ENCODE measurements at places on chromosomes 7 and 10. TPM values are rescaled to one million over a fixed set of nuclear protein-coding genes. Genes with fewer than 3 reads are reported as not detected.

Gene DPYSL4
- total RNA-seq, result 4.2 TPM

DNA sequence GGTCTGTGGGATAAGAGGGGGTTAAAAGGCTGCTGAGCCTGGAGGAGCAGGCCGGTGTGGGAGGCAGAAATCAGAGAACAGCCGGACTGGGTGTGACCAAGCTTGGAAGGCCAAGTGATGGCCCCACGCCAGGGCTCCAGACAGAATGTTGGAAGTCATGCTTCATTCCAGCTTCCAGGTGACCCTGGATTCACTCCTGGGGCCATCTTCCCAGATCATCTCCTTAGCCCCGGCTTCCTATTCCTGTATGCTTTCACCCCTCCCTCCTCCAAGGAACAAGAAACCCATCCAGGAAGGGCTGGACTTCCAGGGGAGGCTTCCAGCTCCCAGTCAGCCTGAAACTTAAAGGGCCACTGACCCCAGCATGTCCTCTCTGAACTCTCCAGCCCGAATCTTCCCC, 1.0 kb downstream of the INMT start:
- DNase-seq, result peak; percentile 92

Gene ATP6V1F
- total RNA-seq, result 76.7 TPM

Gene FGFBP3
- 1.2 TPM for total RNA-seq

DNA sequence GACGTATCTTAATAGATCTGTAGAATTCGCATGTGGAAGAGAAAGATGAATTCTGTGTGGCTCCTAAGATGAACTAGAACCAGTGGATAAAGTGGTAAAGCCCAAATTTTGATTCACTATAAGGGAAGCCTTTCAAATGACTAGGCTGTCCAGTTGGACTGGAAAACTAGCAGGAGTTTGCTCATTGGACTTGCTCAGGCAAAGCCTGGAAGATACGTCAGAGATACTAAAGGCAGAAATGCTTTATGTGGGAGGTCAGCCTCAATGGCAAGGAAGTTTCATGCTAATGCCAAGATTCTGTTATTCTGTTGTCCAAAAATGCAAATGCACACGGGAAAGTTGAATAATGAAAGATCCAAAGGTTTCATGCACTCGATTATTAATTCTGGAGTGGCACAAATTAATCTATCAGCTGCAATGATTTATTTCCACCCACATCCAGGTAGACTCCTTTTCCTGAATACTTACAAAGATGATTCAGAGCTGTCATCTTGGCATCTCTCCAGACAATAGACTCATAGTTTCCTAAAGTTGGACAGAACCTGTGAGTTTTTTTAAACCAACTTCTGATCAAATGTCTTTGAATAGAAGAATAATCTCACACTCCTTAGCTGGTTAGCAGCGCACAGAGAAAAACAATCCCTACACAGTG, 20.5 kb upstream of the PPP1R3C start:
- peak; percentile 90 for DNase-seq

Gene MOSPD3
- total RNA-seq, result 11.4 TPM

DNA sequence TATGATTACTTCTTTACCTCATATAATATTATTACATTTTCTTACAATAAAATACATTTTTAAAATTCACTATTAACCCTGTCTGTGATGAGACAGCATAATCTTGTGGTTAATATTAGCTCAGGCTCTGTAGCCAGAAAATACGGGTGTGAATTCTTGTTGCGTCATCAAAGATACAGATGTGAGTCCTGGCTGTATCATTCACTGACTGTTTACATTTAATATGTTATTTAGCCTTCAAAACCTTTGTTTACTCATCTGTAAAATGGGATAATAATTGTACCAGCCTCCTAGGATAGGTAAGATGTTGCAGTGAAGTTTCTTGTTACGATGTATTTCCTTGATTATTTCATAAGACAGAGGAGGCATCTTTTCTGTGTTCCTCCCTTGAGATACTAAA, 184.7 kb upstream of the PRPS1L1 start:
- peak; percentile 41 for DNase-seq

- DNase-seq, result no peak
These were observed 11.6 kb downstream of the OGDHL start for GRCh38 chr10:49750546-49750945.

- no peak for DNase-seq
These were observed 13.6 kb downstream of the PTPRE start for GRCh38 chr10:127920306-127921074.

- peak; percentile 82 for DNase-seq
These were observed 89.6 kb downstream of the USP6NL start for GRCh38 chr10:11521860-11522259.

DNA sequence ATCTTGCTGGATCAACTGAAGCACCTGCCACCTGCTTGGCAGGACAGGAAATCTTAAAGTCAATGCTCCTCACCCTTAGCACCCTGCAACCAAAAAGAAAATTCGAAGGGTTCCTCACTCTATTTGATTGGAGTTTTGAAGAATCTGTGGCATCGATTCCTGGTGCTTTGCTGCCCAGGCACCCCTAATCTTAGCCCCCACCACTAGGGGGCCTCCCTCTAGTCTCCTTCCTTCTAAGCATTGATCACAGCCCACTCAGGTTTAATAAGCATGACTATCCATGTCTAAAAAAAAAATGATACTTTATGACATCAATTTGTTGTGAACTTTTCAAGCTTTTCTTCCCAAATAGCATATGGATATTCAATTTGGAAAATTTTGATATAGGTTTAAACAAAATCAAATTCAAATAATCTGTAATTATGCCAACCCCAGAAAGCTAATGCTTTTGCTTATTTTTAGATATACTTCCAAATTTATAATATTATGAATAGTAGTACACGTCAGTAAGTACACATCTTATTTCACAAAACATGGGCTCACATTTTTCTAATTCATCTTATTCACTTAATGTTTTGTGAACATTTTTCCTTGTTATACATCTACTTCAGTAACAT, 45.3 kb downstream of the NRG3 start:
- DNase-seq, result no peak

DNA sequence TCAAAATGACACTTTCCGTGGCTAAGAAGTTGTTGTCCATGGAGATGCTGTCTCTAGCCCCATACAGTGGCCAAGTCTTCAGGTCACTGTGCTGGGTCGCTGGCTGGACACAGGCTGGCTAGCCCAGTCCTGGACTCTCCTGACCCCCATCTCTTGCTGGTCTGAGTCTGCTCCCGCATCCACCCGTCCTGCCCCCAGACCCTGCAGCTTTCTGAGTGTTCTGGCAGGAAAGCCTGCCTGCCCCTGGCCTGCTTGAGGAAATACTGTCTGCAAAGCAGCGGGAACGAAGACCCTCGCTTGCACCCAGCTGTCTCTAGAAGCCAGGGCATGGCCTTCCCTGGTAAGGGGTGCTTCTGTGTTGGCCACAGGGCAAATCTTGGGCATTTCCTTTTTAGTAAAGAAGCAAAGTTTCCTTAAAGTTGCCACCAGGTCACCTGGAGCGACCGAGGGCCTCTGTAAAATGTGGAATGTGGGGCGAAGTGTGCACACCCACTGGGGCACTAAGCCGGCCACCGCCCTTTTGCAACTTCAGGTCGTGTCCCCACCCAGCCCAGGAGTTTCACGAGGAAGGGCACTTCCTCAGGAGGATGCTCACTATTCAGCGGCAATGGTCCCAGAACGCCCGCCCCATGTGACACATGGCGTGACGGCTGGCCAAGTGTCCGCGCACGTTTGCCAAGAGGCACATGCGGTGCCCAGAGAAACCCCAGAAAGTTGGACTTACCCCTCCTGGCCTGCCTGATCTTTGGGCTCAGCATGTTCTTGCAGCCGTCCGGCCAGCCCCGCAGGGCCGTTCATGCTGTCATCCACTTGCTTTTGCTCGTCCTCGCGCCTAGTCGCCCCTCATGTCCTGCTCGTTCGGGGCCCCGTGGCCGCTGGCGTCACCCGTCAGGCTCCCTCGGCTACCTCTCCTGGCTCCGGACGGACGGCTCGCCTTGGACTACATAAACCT, 558 bp downstream of the ARHGAP22 start:
- no peak for DNase-seq

Gene PVRIG
- not detected for total RNA-seq

DNA sequence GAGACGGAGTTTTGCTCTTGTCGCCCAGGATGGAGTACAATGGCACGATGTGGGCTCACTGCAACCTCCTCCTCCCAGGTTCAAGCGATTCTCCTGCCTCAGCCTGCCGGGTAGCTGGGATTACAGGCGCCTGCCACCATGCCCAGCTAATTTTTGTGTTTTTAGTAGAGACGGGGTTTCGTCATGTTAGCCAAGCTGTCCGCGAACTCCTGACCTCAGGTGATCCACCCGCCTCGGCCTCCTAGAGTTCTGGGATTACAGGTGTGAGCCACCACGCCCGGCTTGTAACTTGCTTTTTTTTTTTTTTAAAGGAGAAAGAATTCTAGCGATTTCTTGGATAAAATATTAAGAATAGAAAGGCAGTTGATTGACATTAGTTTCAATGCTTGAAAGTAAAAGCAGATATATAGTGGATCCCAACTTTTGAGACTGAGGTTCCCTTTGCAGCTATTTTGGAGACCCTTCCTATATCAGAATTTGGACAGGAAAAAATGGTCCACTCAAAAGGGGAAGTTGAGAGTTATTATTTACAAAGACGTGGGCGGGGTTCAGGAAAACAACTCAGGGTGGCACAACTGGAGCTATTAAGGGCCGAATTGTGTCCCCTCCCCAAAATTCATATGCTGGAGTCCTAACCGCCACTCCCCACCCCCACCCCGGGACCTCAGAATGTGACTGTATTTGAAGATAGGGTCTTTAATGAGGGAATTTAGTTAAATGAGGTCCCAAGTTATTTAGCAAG, 1.3 kb upstream of the ERCC6 start:
- no peak for DNase-seq

DNA sequence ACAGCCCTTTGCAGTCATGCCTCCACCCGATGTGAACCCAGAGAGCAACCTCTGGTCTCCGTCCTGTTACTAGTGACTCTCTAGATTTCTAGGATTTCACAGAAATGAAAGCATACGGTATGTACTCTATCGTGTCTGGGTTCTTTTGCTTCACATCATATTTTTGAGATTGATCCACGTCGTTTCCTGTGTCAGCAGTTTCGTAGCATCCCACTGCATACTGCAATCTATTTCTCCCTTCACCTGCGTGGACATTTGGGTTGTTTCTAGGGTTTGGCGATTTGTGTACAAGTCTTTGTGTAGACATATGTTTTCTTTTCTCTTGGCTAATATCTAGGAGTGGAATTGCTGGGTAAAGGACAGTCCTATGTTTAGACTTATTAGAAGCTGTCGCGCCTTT, 119.8 kb upstream of the PCBD1 start:
- DNase-seq, result no peak

Gene SRRM3
- 1.3 TPM for total RNA-seq

Gene ADGRA1
- not detected for total RNA-seq

Gene RBP3
- total RNA-seq, result not detected

Gene CYP26C1
- 0.09 TPM for total RNA-seq

Gene CLRN3
- not detected for total RNA-seq

All from fibroblast of the aortic adventitia (primary cell).